Activated naive CD4-positive, alpha-beta T cell treated with anti-CD3 and anti-CD28 coated beads, Interleukin-2, amount 10 ng/mL, durations not matched to agents 7 days and 5 days (primary cell): ENCODE measurements at places on chromosomes 16 and 17.

DNA sequence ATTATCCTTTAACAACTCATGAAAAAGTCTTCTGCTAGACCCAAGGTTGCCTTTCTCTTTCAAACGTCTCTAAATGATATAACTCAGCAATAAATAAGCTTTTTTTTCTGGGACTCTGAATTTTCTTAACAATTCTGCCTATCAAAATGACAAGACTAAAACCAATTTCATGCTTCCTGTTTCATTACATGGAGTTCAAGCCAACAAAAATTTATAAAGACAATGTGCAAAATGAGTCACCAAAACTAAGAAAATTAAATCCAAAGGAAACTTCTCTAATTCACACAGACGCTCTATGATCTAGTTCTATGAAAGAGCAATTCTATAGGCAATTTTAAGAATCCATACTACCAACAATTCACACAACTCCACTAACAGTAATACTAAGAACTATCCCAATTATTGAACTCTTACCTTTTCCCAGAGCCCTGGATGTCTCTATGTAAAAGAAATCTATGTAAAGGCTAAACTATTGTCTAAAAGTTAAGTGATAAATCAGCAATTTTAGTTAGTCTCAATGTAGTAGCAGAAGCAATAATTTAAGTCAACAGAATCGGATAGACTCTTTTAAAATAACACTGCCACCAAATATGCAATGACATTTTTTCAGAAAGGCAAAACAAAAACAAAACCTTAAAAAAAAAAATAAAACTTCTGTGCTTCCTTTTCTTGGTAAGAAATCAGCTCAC is 44.2 kb downstream of the ZZEF1 start:
- H3K27ac ChIP-seq: no peak overlapping the region
- H3K27me3 ChIP-seq: no peaks in the 10 kb centered on the region
- H3K4me3 ChIP-seq: no peak overlapping the region
- H3K4me1 ChIP-seq: peaks cover 10% of the 10 kb centered on the region

- H3K4me3 ChIP-seq: peak overlapping the region; percentile 81
- peak overlapping the region; percentile 83 for H3K27ac ChIP-seq
- H3K36me3 ChIP-seq: peaks cover 30% of the 10 kb centered on the region
- no peak for DNase-seq
- H3K4me1 ChIP-seq: peaks cover 70% of the 10 kb centered on the region
- no peaks in the 10 kb centered on the region for H3K27me3 ChIP-seq
Measured at GRCh38 chr16:50155925-50156324, 2.8 kb downstream of the TENT4B start.

DNA sequence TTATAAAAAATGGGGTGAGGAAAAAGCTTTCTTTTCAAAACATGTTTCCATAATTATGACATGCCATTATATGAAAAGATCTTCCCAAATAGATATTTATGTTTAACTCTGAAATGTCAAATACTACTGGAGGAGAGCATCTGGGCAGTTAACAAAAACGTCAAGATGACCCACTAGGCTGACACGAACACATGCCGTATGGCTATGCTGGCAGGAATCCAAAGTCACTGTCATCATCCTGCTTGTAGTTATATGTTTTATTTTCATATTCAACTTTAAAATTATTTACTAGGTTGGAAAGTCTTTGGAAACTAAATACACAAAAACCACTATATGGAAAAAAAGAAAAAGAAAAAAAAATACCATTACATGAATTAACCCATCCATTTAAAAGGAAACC is 27.3 kb downstream of the ANKFY1 start:
- peaks cover 17% of the 10 kb centered on the region for H3K4me1 ChIP-seq
- peaks cover 38% of the 10 kb centered on the region for H3K36me3 ChIP-seq
- DNase-seq: no peak
- H3K27ac ChIP-seq: no peak overlapping the region
- no peak overlapping the region for H3K4me3 ChIP-seq

DNA sequence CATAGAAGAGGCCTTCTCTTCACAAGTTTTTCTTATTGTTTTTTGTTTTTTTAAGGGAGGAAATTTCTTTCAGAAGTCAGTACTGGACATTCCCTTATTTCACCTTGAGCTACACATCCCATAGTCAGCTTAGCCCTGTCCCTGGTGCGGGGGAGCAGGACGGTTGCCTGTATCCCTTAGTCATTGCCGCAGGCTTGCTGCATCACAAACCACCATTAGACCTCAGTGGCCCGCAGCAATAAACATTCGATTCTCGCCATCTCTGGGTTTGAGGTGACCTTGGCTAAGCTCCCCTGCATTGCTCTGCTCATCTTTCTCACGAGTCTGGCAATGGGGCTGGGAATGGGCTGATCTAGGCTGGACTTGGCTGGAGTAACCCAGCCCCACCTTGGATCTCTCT is 692.5 kb downstream of the WWOX start:
- no peak overlapping the region for H3K4me3 ChIP-seq
- no peaks in the 10 kb centered on the region for H3K36me3 ChIP-seq
- H3K4me1 ChIP-seq: peaks cover 13% of the 10 kb centered on the region

DNA sequence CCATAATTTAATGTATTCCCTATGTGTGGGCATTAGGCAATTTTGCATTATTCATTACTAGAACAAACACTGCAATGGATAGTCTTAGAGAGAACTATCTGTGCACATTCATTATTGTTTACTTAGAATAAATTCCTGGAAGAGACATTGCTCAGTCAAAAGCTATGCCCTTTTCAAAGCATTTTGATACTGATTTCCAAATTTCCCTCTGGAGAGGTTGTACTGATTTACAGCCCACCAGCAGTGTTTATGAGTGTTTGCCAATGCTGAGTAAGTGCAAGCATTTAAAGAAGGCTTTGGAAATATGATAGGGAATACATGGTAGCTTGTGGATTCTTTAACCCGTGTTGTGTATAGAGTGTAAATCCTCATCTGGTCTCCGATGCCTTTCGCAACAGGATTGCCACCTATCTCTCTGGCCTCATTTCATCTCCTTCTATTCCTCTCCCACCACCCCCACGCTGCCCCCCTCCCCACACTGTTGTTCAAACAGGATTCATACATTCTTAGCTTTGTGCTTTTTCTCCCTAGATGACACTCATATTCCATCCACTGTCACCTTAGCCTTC is 33.4 kb upstream of the MMD start:
- no peak overlapping the region for H3K4me3 ChIP-seq
- H3K27me3 ChIP-seq: peaks cover 4% of the 10 kb centered on the region
- no peaks in the 10 kb centered on the region for H3K36me3 ChIP-seq
- no peak for DNase-seq
- H3K27ac ChIP-seq: no peak overlapping the region

- no peak for DNase-seq
- no peaks in the 10 kb centered on the region for H3K36me3 ChIP-seq
- no peak overlapping the region for H3K27ac ChIP-seq
- H3K4me1 ChIP-seq: no peaks in the 10 kb centered on the region
- no peak overlapping the region for H3K4me3 ChIP-seq
Measured at GRCh38 chr16:26087091-26087490, 395.3 kb downstream of the HS3ST4 start.

DNA sequence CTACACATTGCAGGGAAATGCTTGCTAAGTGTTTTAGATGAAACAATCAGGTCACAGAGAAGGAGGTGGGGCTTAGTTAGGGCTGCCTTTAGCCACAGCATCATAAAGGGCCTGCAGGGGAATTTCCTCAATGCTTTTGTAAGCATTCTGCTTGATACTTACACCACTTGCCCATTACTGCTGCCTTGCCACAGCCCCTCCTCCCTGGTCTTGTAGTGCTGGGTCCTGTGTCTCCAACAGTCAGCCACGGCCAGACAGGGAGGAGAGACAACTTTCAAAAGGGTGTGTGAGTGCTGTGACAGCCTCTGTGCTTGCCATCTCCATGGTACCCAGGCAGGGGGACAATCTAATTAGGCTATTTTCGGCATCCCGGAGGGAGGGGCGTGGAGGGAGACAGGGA is 111.2 kb downstream of the SHISA9 start:
- no peaks in the 10 kb centered on the region for H3K27me3 ChIP-seq
- DNase-seq: no peak
- H3K4me3 ChIP-seq: no peak overlapping the region
- H3K4me1 ChIP-seq: no peaks in the 10 kb centered on the region

DNA sequence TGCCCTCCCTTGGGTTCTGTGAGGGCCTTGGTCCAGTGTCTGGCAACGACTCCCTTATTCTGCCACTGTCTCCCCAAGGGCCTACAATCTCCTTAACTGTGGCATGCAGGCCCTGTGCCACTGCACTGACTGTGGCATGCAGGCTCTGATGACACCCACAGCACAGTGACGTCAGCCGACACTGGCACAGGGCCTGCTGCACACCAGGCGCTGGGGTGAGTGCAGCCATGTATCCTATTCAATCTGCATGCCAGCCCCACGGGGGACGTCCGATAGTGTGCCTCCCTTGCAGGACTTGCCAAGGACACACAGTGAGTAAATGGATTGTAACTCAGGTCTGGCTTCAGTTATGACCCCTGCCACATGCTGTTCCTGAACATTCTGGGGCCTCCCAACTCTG is 39.8 kb upstream of the RASD1 start:
- no peak overlapping the region for H3K4me3 ChIP-seq
- H3K4me1 ChIP-seq: no peaks in the 10 kb centered on the region
- DNase-seq: no peak
- H3K27ac ChIP-seq: no peak overlapping the region

- H3K27ac ChIP-seq: no peak overlapping the region
- H3K27me3 ChIP-seq: no peaks in the 10 kb centered on the region
- no peaks in the 10 kb centered on the region for H3K36me3 ChIP-seq
Measured at GRCh38 chr17:17554266-17554665, 37.2 kb downstream of the PEMT start.

- H3K36me3 ChIP-seq: peaks cover 43% of the 10 kb centered on the region
- no peak for DNase-seq
- H3K27ac ChIP-seq: peak overlapping the region; percentile 85
- no peak overlapping the region for H3K4me3 ChIP-seq
Measured at GRCh38 chr16:11563493-11564040, 23.2 kb downstream of the LITAF start.

DNA sequence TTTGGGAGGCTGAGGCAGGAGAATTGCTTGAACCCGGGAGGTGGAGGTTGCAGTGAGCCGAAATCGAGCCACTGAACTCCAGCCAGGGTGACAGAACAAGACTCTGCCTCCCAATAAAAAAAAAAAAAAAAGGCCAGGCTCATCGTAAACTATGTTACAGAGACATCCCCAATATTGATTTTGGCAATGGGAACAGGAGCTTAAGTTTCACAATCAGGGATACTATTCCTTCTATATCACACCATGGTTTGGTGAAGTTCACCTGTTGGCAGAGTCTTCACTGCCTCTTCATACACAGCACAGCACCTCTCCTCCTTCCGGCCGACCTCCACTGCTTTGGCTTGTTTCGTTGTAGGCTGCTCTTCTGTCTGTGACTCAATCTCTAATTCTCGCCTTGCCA is 21.2 kb downstream of the UTP6 start:
- H3K4me3 ChIP-seq: no peak overlapping the region
- peaks cover 11% of the 10 kb centered on the region for H3K4me1 ChIP-seq
- peaks cover 50% of the 10 kb centered on the region for H3K36me3 ChIP-seq
- DNase-seq: no peak

GRCh38 chr16:11256661-11257130 is 692 bp upstream of the SOCS1 start:
- H3K36me3 ChIP-seq: peaks cover 35% of the 10 kb centered on the region
- peaks cover 55% of the 10 kb centered on the region for H3K4me1 ChIP-seq
- DNase-seq: peak; percentile 54
- peaks cover 12% of the 10 kb centered on the region for H3K27me3 ChIP-seq
- H3K27ac ChIP-seq: peak overlapping the region; percentile 94
- H3K4me3 ChIP-seq: peak overlapping the region; percentile 95
